ENCODE measurements at places on chromosomes 6 and 20.
A peak's percentile ranks its signal among the peaks of the same experiment; 100 is the strongest.

- no peak for DNase-seq
Observed at GRCh38 chr6:42375007-42375635, 76.6 kb downstream of the TRERF1 start.

- no peak for DNase-seq
Observed at GRCh38 chr6:144266091-144266649, 19.0 kb upstream of the UTRN start.

DNA sequence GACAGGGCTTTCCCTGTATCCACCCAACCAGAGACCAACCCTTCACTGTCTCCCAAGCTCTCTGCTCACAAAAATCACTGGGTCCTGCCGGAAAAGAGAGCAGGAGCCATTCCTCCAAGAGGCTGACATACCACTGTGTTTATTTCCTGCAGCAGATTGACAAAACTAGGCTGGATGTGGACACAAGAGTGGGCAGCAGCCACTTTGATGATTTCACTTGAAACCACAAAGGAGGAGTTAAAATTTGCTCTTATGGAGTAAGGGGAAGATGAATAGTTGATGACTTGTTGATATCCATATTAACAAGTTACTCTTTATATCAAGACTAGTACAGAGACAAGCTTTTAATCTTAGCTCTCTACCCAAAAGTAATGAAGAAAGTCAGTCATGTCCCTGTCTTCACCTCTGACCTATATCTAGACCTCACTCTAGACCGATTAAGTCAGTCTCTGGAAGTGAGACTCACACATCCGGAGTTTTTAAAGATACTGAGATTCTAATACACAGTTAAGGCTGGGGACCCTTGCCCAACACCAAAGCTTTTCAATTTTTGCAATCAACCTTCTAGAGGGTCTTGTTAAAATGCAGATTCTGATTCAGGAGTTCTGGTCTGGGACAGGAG, 73.8 kb downstream of the SCML4 start:
- DNase-seq, result no peak

DNA sequence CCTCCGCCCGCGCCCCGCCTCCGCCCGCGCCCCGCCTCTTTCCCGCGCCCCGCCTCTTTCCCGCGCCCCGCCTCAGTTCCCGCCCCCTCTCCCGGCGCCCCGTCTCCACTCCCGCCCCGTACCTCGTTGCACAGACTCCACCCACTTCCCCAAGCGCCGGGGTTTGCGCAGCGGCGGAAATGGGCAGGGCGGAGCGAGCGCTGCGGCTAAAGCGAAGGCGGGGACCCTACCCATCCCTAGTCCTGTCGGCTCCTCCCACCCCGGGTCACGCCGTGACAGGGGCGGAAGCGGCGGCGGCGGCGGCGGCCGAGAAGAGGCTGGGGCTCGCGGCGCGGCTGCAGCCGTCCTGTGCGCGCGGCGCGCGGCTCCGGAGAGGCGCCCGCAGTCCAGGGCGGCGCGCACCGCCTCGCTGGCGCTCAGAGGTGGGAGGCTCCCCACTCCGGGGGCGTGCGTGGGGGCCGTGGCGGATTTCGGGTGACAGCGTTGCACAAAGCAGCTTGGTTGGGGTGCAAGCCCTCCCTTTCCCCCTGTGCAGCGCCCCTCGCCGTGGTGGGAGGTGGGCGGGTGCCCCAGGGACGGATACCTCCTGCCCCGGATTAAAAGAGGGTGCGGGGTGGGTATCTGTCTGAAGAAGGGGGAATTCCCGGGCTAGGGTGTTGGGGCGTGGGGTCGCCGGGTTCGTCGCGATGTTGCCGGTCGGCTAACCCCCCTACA, at the start of gene KDM1B:
KDM1B (plus strand) TSS at position 273 of the 714 bp plus-strand sequence. CDS start 4,474 bp downstream, outside the sequence.
- peak; percentile 97 for DNase-seq

DNA sequence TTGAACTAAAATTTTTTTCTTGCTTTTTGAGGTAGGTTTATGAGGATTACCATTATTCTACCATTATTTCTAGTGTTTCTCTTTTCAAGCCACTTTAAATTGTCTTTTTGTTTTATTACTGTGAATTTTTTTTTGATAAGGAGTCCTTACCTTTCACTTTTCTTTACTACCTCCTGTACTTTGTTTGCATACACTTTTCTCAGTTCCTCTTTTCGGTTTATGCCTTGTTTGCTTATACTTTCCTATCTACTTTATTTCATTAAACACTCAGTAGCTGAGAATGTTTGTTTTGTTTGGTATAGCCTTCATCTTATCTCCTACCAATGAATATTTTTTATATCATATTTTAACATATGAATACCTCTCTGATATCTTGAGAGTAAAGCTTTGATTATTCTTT, 147.9 kb downstream of the TFAP2B start:
- no peak for DNase-seq

GRCh38 chr20:15339264-15339663, 1001.9 kb upstream of the FLRT3 start:
- DNase-seq, result no peak

DNA sequence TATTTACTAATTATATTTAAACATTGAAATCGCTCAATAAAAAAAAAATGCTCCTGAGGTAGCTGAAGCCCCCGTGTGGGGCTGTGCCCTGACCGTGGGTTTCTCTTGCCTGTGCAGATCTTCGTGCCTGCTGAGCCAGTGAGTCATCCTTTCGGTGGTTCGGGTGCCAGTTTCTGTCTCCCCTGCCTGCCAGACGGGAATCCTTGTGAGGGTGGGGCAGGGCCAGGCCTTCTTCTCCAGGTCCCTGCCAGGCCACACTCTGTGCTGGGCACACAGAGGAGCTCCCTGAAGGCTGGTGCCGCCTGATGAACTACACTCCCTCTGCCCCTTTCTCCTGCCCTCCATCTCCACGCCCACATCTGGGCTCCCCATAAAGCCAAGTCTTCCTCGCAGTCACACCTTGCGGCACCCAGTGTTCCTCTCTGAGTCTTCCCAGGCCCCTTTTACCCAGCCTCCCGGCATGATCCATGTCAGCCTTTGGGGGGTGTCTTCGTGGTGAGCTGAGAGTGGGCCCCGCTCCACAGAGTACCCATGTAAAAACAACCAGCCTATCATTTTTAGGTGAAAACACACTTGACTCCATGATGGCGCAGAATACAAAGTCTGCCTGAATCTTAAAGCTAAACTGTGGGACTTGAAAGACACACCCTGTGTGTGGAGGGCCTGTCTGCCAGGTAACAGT, 19.3 kb downstream of the FGD2 start:
- peak; percentile 27 for DNase-seq

DNA sequence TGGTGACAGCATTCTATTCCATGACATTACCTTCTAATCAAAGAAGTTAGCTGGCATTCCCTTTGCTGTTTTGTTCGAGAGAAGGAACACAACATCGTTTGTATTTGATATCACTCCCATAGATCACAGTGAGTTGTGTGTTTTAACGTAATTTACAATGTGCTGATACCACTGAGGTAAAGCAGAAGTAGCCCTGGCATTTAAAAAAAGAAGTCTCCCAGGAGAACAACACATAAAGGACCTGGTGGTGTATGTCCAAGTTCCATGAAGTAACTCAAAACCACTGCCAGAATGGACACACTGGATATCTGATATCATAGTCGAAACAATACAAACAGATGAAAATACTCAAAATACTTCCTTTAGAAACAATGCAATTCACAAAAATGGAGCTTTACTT, 351.7 kb downstream of the RNGTT start:
- no peak for DNase-seq
